ENCODE measurements at places on chromosomes 5 and 9. TPM values are rescaled to one million over a fixed set of nuclear protein-coding genes. Genes with fewer than 3 reads are reported as not detected.

Gene NKD2
- polyA plus RNA-seq = 13.5 TPM

Gene RMI1
- 16.7 TPM for polyA plus RNA-seq

Gene MTREX
- 91.2 TPM for polyA plus RNA-seq

Gene WDR31
- polyA plus RNA-seq = 8.0 TPM

DNA sequence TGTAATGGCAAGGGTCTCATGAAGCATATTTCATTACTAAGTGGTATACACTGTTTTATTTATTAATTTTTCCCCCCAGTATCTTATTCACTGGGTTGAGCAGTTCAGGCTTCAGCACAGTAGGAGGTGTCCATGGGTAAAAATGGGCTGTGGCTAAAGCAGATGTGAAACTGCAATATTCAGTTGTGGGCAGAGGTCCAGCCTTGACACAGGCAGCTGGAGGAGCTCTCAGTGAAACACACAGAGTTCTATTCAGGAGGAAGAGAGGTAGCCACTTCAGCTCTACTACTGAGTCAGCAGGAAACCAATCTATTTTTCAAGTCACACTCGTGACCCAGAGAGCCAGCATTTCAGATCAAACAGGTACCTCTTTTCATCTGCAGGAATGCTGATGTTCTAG, 418.3 kb downstream of the CDH10 start:
- no peaks in the 10 kb centered on the region for H3K27me3 ChIP-seq
- peak; percentile 3 for DNase-seq
- H3K4me1 ChIP-seq = no peaks in the 10 kb centered on the region
- H3K27ac ChIP-seq = no peak overlapping the region
- H3K36me3 ChIP-seq = no peaks in the 10 kb centered on the region

DNA sequence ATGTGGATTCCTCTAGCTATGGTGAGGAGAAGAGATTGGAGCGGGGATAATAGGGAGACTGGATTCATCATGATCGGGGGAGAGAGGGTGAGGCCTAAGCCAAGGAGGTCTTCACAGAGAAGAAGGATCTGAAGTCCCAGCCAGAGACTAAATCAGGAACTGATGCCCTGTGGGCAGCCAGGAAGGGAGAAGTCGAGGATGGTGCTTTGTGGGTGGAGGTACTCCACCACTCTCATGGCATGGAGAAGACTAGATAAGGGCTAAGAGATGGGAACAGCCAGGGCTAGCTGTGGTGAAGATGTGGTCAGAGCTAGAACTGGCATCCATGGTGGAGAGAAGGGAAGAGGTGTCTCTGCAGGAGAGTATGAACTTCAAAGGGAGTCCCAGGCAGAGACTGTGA, 3.0 kb upstream of the RGS14 start:
- no peaks in the 10 kb centered on the region for H3K36me3 ChIP-seq
- H3K4me3 ChIP-seq = no peak overlapping the region
- DNase-seq = no peak
- peaks cover 20% of the 10 kb centered on the region for H3K4me1 ChIP-seq

- no peaks in the 10 kb centered on the region for H3K36me3 ChIP-seq
- no peak for DNase-seq
- no peaks in the 10 kb centered on the region for H3K27me3 ChIP-seq
- H3K27ac ChIP-seq = peak overlapping the region; percentile 59
Observed at GRCh38 chr9:34363619-34364351, 12.9 kb downstream of the MYORG start.

- no peak overlapping the region for H3K27ac ChIP-seq
- H3K4me3 ChIP-seq = no peak overlapping the region
- no peaks in the 10 kb centered on the region for H3K4me1 ChIP-seq
Observed at GRCh38 chr5:95487880-95488279, 66.9 kb downstream of the SKIC3 start.

DNA sequence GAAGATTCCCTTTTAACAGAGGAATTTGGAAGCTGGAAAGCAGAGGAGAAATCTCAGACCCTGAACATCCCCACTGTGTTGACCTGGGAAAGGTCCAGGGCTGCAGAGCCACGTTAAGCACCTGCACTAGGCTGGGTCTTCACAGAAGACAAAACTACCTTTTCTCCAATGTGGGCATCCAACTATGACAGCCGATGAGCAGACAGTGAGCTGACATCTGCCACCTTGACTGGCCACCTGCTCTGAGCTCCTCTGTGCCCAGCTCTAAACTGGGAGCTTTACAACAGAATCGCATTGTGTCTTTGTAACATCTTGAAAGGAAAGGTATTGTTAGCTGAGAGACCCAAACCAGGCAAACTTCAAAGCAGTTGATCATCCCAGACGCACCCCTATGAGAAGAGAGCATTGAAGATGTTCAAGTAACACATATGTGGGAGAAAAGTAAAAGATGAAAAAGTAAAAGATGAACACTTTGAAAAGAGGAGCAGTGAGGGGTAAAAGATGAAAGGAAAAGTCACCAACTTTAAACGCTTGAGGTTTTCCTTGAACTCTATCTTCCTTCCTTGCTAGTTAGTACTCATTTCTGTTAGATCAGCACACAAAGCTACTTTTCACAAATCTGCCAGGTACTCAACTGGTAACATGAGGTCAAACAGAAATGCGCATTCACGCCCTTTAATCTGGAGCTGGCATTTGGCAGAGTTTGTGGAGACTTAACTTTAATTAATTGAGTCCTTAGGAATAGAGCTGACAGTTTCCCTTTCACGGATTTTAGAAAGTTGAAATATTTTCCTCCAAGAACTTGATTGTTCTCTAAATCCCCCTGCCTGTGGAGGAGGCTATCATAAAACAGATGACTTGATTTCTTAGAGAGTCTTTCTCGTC, 53.2 kb upstream of the CTXN3 start:
- H3K27ac ChIP-seq = no peak overlapping the region
- H3K27me3 ChIP-seq = no peaks in the 10 kb centered on the region
- DNase-seq = no peak
- H3K36me3 ChIP-seq = no peaks in the 10 kb centered on the region
- no peaks in the 10 kb centered on the region for H3K4me1 ChIP-seq
- no peak overlapping the region for H3K4me3 ChIP-seq

DNA sequence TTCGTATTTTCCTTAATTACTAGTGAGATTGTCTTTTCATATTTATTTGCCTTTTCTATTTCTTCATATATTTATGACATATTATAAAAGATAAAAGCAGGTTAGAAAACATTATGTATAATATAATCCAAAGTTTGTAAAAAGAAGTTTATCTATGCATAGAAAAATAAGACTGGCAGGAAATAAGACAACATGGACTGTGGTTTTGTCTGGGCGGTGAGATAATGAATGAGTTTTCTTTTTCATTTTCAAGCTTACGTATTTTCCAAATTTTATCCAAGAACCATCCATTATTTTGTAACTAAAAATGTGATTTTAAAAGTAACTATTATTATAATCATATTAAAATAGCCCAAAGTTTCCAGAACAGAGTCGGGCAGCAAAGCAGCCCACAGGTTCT, 109.8 kb upstream of the MVB12B start:
- no peak overlapping the region for H3K4me3 ChIP-seq
- peaks cover 11% of the 10 kb centered on the region for H3K27me3 ChIP-seq
- no peaks in the 10 kb centered on the region for H3K36me3 ChIP-seq
- no peaks in the 10 kb centered on the region for H3K4me1 ChIP-seq
- no peak overlapping the region for H3K27ac ChIP-seq

DNA sequence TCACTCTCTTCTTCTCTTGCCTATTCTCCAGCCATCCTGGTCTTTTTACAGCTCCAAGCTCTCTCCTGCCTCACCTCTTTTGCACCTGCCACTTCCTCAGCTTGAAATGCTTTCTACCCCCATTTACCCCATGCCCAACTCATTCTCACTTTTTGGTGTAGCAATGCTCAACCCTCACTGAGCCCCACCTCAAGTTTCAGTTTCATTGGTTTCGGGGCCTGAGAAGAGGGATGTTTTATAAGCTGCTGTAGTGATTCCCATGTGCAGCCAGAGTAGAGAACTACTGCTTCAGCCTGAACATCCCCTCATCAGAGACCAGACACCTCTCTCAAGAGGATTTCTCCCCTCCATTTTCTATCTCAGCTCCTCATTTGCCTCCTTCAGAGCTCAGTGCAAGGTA, 45.2 kb upstream of the FYB1 start:
- H3K27me3 ChIP-seq = no peaks in the 10 kb centered on the region
- H3K36me3 ChIP-seq = no peaks in the 10 kb centered on the region
- no peak overlapping the region for H3K4me3 ChIP-seq
- no peak overlapping the region for H3K27ac ChIP-seq
- H3K4me1 ChIP-seq = peaks cover 65% of the 10 kb centered on the region

DNA sequence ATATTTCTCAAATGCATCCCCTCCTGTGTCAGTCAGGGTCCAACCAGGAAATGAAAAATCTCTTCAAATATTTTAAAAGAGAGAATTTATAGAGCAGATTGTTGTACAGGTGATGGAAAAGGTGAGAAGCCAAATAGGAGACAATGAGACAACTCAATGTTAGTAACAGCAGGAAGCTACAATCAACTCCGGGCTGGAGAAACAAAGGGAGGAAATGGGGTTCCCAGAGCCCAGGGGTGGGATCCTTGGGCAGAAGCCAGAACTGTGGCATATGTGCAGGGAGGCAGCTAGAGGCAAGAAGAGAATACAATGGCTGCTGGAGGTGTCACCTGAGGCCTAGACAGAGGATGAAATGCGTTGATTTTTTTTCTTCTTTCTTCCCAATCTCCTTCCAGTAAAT, 361.8 kb upstream of the ACTBL2 start:
- DNase-seq = no peak
- peaks cover 3% of the 10 kb centered on the region for H3K4me1 ChIP-seq
- H3K27ac ChIP-seq = no peak overlapping the region

DNA sequence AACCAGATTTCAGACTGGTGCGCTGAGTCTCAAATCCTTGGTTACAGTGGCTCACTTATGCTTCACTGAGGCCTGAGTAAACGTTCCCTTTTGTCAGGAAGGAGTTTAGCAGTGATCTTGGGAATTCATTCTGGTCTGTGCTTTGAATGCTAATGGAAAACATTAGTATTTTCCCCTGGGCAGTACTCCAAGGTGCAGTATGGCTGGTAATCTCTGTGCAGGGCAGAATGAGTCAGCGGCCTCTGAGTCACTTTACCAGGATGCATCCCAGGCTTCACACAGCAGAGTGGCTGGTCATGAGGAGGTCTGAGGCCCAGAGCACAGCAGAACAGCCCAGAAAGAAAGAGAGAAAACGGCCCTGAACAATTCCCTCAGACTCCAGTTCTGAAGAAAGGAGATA, 54.0 kb downstream of the PCA3 start:
- DNase-seq = peak; percentile 80
- no peak overlapping the region for H3K4me3 ChIP-seq
- H3K27me3 ChIP-seq = no peaks in the 10 kb centered on the region
- no peak overlapping the region for H3K27ac ChIP-seq

- H3K36me3 ChIP-seq = no peaks in the 10 kb centered on the region
- H3K4me3 ChIP-seq = no peak overlapping the region
- H3K27me3 ChIP-seq = no peaks in the 10 kb centered on the region
- DNase-seq = no peak
- no peak overlapping the region for H3K27ac ChIP-seq
- H3K4me1 ChIP-seq = no peaks in the 10 kb centered on the region
Observed at GRCh38 chr9:22308177-22308576, 138.4 kb upstream of the DMRTA1 start.

DNA sequence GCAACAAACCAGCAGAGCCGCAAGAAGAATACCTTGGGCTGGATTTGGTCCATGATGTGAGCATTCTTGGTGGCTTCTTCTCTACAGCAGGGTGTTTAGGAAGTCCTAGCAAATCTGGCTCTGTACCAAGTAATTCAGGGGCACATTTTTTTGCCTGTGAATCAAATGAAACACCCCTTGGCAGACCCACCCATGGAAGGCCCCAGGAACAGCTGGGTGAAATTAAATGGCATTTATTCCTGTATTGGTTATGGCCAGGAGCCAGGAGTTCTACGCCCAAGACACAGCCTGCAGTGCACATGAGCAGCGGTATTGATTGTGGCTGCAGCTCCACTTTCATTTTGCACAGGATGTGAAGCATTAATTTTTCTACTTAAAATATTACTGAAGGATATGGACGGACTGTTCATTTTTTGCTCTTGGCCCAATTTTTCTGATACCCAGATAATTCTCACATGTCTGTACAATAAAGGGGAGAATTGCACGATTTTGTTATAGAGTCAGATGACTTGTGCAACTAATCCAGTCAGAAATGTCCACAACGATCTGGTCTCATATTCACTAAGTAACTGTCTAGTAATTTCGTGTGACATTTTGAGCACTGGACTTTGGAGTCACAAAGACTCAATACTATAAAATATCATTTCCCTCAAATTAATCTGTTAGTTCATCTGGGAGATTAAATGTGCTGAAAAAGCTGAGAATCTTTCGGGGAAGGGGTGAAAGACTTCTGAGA, 120.7 kb upstream of the APC start:
- H3K4me3 ChIP-seq = no peak overlapping the region
- H3K27ac ChIP-seq = no peak overlapping the region
- no peaks in the 10 kb centered on the region for H3K4me1 ChIP-seq
- no peak for DNase-seq
- H3K27me3 ChIP-seq = peaks cover under 1% of the 10 kb centered on the region

DNA sequence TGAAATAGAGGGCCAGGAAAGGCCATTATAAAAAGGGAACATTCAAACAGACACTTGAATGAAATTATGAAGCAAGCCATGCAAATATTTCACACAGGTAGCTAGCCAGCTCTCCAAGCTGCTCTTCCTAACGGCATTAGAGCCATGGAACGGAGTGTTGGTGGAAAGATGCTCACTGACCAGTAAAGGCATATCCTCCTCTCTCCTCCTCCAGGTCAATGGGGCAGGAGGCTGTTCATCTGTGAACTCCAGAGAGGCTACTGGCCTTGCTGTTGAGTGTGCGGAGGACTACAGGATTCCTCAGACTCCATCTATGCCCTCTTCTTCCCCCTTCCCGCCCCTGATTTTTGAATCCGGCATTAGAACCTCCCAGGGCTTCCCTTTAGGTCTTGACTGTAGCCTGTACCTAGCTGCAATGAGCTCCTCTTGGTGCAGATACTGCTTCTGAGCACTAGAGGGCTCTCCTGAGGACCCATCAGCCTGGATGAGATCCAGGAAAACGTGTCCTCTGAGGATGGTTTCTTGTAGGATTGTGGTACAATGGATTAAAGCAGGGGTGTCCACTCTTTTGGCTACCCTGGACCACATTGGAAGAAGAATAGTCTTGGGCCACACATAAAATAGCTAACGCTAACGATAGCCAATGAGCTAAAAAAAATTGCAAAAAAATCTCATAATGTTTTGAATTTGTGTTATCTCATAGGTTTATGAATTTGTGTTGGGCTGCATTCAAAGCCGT, 162.2 kb downstream of the SREK1 start:
- no peaks in the 10 kb centered on the region for H3K27me3 ChIP-seq
- DNase-seq = no peak
- H3K4me3 ChIP-seq = no peak overlapping the region
- H3K4me1 ChIP-seq = no peaks in the 10 kb centered on the region

GRCh38 chr9:35725362-35725761, 6.6 kb downstream of the TLN1 start:
- DNase-seq = no peak
- no peak overlapping the region for H3K27ac ChIP-seq
- H3K27me3 ChIP-seq = no peaks in the 10 kb centered on the region
- H3K36me3 ChIP-seq = peaks cover 69% of the 10 kb centered on the region

GRCh38 chr5:115831163-115831768, 10.1 kb downstream of the ATG12 start:
- no peak overlapping the region for H3K27ac ChIP-seq
- H3K4me3 ChIP-seq = no peak overlapping the region
- no peak for DNase-seq
- H3K27me3 ChIP-seq = no peaks in the 10 kb centered on the region
- peaks cover 76% of the 10 kb centered on the region for H3K36me3 ChIP-seq
- no peaks in the 10 kb centered on the region for H3K4me1 ChIP-seq

- no peaks in the 10 kb centered on the region for H3K27me3 ChIP-seq
- peak overlapping the region; percentile 43 for H3K27ac ChIP-seq
- H3K4me1 ChIP-seq = peaks cover 38% of the 10 kb centered on the region
Observed at GRCh38 chr5:96336351-96336985, 96.6 kb downstream of the PCSK1 start.

- peaks cover 12% of the 10 kb centered on the region for H3K27me3 ChIP-seq
- no peak overlapping the region for H3K27ac ChIP-seq
- H3K4me1 ChIP-seq = no peaks in the 10 kb centered on the region
- H3K36me3 ChIP-seq = no peaks in the 10 kb centered on the region
- no peak overlapping the region for H3K4me3 ChIP-seq
Observed at GRCh38 chr5:133415906-133416305, 196.4 kb downstream of the FSTL4 start.
